Calu3 (cell line): ENCODE measurements at places on chromosomes 5 and 9.

GRCh38 chr9:90942555-90942954 is 140.9 kb downstream of the SYK start:
- DNase-seq: no peak

GRCh38 chr9:93316726-93317494 is 133.0 kb downstream of the WNK2 start:
- DNase-seq: no peak

DNA sequence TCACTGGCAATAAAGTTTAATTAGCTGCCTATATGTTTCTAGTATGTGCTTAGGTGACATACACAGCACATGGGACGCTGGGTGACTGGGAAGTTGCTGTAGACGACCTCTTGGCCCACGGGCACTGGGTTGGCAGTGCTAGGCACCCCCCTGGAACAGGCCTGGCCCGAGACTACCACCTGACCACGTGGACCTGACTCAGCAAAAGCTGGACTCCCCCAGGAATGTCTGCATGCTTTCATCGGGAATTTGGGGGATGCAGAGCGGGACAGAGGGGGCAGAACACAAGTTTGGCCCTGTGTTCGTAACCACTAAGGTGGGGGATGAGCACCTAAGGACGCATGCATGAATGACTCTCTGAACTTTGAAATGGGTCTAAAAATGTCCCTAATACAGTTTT is 16.6 kb upstream of the INPP5E start:
- DNase-seq: no peak

DNA sequence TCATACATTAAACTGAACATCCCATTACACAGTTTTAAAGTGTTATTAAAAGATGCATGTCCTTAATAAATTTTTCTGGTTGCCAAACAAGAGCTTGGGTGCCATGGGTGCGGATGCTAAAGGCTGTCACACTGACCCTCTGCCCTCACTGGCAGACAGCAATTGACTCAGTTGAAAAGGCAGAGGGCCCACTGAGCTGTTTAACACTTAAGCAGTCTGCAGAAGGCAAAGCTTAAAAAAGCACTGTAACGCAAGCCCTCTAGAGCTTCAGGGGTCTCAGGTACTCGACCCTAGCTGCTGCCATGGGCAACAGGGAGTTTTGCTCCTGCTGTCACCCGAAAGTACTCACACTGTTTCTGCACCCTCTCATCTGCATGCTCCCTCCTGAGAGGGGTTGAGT is 726.4 kb upstream of the TYRP1 start:
- DNase-seq: no peak

GRCh38 chr5:40569546-40570270 is 110.0 kb upstream of the PTGER4 start:
- no peak for DNase-seq

GRCh38 chr9:5448016-5448415 is 2.3 kb upstream of the CD274 start:
- DNase-seq: no peak

- no peak for DNase-seq
Observed at GRCh38 chr9:130454096-130454811, 9.5 kb downstream of the ASS1 start.

GRCh38 chr5:127396490-127397155 is 106.0 kb downstream of the MEGF10 start:
- no peak for DNase-seq

DNA sequence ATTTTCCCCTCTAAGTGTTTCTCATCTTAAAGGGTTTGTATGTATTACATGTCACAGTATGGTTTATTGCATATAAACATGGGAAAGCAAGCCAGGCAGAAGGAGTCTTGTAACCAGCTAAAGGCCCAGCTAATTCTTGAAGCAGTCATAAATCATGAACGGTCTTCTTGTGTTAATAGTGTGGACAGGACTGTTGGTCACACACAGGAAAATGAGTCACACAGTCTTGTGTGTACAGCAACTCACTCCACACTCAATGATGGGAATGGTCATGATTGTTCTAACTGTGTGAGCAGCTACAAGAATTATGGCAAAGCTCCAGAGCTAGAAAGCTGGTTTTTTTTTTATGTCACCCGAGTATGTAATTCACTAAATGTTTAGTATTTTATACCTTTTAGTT is 123.9 kb downstream of the GHR start:
- DNase-seq: no peak

GRCh38 chr9:8890695-8891094 is 1091.1 kb upstream of the DMAC1 start:
- DNase-seq: no peak

- DNase-seq: no peak
Observed at GRCh38 chr5:172855597-172856292, 21.7 kb downstream of the ERGIC1 start.

- no peak for DNase-seq
Observed at GRCh38 chr9:93111371-93112115, 15.5 kb downstream of the CARD19 start.

DNA sequence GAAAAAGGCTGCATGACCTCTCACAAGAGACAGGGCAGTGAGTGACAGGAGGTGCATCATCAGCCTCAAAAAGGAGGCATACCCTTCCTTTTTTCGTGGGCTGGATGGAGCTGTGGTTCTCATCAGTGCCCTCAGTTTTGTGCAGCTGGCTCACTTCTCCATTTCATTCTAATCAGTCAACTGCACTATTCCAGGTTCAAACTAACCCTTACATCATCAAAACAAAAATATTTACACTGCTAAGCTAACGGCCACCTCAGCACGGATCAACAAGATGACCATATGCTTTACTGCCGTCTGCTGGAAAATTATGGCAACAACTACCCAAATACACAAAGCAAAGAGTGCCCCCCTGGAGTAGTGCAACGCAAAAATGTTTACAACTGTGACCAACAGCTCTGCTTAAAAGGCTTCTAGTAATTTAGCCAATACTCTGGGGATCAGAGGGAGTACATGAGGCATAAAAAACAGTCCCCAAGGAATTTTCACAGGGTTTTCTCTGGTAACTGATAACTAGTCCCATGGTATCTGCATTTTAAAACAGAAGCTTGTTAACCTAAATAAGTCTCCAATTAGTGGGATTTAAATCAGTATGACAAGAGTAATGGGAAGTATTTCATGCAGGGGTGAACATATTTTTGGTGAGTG is 10.8 kb downstream of the KCNV2 start:
- DNase-seq: peak; percentile 7

DNA sequence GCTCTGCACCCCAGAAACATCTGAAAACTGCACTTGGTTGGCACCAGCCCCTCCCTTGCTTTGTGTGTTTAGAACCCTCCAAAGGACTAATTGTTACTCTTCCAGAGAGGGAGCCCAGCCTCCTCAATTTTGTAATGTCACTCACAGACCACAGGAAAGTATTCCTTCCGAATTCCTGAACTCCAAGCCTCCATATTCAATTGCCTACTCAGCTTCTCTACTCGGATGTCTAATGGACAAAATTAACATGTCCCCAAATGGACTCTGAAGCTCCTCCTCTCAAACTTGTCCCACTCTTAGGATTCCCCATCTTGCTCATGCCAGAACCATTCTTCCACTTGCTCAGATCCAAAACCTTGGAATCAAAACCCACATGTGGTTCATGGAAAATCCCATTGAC is 3.9 kb upstream of the TMEM171 start:
- DNase-seq: no peak

- no peak for DNase-seq
Observed at GRCh38 chr5:180723936-180724335, 15.9 kb downstream of the OR2Y1 start.

- DNase-seq: no peak
Observed at GRCh38 chr5:749101-749670, 35.3 kb downstream of the ZDHHC11B start.

DNA sequence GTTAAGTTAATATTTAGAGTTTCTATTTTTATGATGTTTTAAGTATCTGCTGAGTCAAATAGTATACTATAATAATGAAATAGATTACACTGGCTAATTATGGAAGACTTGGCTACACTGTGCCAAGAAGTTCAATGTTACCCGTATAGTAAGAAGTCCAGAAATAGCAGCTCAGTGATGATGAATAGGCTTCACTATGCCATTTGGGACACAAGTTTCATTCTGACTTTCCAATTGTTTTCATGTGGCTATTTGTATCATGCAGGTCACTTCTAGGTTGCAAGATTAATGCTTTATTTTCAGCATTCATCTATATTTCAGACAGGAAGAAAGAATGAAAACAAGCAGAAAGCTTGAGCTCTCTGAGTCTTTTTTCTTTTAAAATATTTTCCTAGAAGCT is 194.5 kb upstream of the RIOK2 start:
- no peak for DNase-seq

- DNase-seq: no peak
Observed at GRCh38 chr5:53508125-53508524, 27.7 kb downstream of the FST start.

DNA sequence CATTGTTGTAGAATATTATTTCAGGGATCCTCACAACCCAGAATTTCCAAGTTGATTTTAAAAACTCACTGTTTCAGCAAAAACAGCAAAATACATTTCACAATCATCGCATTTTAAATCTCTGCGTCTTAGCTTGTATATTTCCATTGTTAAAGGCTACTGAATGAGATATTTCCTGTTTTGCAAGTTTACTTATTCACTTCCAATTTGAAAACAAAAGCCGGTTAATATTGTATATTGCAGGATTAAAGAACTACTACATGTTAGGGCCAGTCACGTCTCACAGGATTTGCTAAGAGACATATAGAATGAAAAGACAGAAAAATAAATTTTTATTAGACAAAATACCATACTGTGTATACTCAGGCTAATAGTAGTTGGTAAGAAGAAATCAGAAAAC is 395.9 kb upstream of the CDH9 start:
- no peak for DNase-seq

- DNase-seq: no peak
Observed at GRCh38 chr5:176697934-176698538, 50.8 kb downstream of the TSPAN17 start.

DNA sequence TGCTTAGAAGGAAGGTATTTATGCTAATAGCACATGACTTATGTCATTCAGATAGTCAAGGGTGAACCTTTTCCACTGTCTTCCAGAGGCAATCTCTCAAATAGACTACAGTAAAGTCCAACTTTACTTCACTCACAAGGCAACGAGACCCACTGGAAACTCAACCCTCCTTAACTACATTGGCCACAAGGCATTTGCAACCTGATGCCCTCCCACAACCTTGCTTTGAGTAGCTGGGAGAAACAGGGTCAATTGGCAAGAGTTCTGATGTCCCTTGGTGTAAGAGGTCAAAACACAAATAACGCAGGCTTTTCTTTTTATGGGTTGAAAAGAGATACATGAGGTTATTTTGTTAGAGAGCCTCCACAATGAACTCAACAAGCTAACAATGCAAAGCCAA is 6.1 kb downstream of the GAS1 start:
- DNase-seq: no peak

DNA sequence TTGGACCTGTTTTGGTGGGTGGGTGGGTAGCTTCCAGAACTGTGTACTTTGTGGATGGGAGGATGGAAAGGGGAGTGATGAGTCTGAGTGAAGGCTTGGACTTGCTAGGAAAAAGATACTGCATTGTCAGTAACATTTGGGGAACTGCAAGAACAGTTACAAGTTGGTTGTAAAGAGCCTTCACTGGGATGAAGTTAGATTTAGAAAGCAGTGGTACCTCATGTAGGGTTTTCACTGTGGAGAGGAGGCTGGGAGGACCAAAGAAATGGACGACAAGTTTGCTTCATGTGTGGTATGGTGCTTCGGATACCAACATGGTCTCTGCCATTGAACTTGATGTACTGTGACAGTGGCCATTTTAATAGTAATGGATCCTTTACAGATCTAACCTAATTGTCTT is 50.3 kb downstream of the RAD23B start:
- no peak for DNase-seq

DNA sequence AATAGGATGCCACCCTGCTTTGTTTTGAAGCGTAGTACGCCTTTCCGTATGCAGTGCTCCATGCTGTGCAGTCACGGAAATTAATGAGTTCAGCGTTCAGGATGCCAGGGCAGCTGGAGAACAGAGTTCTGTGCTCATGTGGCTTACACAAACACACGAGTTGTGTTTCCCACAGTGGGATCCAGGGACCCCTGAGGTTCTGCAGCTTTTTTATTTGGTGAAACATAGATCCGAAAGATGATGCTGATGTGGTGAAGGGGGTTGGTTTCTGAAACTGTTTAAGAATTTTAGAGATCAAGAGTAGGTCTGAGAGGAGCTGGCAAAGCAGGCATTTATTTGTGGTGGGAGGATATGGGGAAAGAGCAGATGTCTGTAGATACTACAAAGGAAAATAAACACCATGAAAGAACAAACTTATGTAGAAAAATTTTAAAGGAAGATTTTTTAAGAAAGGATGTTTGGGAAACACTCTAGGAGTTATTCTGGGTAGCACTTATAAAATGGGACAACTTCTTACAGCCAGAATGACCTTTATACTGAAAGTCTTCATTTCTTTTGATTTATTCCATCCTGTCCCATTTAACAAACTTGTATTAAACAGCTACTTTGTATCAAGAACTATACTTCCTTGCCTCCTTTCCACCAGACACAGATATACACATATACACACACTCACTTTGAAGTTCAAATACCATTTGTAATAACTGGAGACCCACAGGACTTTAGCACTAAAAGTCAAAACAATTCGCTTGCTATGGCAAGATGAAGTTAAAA is 52.7 kb downstream of the ITGA1 start:
- no peak for DNase-seq

DNA sequence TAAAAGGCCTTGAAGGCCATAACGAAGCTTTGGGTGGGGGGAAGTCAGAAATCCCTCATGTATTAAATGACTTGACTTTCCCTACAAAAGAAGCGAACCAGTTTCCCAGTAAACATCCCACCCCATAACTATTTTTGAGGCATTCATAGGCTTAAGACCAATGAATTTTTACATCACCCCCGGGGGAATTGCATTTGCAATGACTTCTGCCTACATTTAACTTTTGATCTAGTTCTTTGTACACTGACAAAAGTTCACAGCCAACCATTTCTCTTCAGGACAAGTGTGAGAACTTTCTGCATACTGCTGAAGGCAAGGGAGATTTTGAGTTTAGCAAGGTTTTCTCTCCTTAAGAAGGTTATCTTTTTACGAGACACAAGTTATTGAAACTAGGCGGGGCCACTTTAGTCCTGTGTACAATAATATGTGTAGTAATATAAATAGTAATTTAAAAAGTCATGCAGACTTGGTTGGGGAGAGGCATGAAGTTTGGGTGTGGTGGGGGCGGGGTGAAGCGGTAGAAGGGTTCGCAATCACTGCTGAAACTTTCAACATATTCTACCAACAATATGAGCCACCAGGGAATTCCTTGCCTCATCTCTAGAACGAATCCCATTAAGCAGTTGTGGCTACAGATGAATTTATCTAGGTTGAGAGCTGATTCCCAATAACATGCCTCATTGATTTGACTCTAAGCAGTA is 2.5 kb downstream of the TJP2 start:
- DNase-seq: no peak

- DNase-seq: no peak
Observed at GRCh38 chr9:72917892-72918509, 34.9 kb downstream of the ALDH1A1 start.

GRCh38 chr9:136363949-136364748 is 605 bp upstream of the DNLZ start:
- DNase-seq: no peak

- DNase-seq: no peak
Observed at GRCh38 chr5:133581918-133582317, 30.4 kb downstream of the FSTL4 start.
